Endodermal cell (in vitro differentiated cells): ENCODE measurements at places on chromosomes 2 and 18.

DNA sequence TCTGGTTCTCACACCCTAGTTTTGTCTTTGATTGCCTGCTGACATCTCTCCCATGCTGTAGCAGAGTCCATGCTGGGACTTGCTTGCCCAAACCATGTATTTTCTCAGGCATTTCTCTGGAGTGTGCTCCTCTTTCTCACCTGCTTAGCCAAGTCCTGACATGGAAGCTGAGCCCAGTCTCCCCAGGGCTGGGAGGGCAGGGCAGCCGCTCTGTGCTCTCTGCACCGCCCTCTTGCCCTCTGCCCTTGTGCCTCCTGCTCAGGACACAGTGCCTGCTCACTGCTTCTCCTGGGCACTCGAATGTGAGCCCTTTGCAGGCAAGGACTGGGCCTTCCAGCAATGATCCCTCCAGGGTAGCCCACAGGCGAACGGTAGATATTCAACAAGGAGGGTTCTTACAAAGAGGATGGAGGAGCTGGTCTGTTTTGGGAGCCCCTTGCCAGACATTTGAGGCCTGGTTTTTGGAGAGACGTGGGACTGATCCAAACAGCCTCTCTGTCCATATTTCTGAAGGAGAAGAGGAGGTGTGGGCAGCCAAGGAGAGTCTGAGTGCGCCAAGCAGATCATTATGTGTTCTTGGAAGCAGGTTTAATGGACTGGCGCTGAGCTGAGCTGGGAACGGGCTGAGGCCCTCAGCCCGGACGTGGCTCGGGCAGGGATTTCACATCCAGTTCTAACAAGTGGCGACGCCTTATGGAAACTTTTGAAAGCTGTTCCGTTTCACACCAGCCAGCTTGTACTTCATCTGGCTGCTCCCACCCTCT is 4.0 kb downstream of the SLC14A2 start:
- no peak for DNase-seq

DNA sequence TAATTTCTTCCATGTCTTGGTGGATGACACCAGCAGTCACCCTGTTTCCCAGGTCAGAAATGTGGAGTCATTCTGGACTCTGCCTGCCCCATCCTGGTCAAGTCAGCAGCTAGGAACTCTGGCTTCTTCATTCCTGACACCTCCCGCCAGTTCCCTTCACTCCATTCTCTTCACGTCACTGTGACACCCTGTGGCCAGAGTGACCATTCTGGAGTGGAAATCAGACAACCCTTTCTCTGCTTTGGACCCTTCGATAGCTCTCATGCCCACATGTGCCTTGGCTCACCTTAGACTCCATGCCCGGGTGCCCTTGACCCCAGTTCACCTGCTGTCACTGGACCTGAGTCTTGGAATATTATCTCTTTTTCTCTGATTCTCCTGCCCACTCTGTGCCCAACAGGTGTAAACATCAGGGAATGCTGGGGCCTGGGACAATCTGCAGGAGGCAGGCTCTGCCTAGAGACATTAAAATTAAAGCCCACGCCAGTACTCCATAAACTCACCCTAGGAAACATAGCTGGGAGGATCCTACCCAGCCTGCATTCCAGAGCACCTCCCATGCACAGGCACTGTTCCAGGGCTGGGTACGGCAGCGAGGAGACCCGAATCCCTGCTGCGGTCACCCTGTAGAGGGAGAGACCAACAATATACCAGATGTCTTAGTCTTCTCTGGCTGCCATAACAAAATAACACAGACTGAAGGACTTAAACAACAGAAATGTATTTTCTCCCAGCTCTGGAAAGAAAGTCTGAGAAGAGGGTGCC is 41.1 kb upstream of the FAHD2A start:
- peak; percentile 23 for DNase-seq

- DNase-seq, result no peak
Measured at GRCh38 chr2:29108225-29108624, 7.0 kb upstream of the CLIP4 start.

DNA sequence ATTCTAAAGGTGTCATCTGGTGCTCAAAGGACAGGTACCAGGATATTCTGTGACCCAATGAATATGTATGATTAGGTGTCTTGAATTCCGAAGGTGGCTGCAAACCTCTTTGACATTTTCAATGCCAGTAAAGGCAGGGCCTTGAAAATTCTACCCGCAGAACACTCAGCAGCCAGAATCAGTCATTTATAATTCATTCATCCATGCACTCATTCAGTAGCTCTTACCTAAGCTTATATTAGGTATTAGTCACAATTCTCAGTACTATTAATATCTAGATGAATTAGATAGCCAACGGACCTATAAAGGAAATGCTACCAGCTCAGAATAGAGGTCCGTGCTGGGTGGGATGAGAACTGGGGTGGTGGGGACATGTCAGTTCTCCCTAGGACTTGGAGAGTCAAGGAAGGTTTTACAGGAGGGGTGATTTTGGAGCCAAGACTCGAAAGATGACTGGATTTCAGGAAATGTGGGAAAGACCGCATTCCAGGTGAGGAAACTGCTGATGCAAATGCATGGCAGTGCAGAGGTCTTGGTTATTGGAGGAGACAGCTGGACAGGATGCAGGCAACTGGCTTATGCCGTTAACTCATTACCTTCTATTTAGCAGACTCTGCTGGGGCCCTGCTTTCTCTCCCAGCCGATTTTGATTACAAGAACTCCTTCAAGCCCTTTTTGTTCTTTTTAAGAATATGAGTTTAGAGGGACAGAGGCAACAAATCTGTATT is 7.2 kb downstream of the TRIB2 start:
- DNase-seq, result no peak

DNA sequence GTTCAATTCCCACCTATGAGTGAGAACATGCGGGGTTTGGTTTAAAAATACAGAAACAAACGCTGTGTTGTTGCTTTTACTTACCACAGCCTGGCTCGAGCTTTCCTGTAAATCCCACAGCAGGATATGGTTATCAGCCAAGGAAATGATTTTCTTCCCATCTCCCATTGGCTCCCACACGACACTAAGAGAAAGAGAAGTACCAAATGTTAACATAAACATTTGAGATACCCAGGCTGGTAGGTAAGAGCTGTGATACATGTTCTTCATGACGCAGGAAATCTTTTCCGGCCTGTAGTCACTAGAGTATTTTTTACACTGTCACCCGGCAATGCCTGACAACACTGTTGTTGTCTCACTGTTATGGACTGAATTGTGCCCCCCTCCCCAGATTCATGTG is 163.6 kb downstream of the EIPR1 start:
- DNase-seq, result peak; percentile 17

- no peak for DNase-seq
Measured at GRCh38 chr2:22821458-22821857, 563.5 kb upstream of the KLHL29 start.

GRCh38 chr2:62938126-62938525 is 112.5 kb upstream of the OTX1 start:
- no peak for DNase-seq

- no peak for DNase-seq
Measured at GRCh38 chr2:46545015-46545839, 65.9 kb downstream of the TMEM247 start.

DNA sequence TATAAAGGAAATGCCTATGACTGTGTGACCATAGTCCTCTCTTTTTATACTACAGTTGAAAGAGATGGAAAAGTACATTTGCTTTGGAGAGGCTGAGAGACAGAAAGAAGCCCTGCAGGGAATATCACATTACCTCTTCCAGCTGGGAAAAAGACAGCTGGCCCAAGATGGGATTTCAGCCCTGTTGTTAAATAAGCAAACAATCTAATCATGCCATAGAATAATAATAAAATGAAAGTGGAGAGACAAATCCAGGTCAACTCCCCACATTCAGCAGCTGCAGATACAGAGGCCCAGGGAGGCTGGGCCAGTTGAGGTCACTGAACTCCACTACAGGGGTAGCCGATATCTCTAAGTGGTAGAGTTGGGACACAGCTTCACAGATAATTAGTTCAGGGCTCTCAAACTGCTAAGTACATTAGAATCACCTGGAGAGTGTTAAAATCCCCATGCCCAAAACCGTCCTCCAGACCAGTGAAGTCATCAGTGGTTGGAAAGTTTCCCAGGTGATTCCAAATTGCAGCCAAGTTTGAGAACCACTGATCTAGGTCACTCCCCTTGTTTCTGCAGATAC is 81.9 kb downstream of the MOGAT1 start:
- DNase-seq, result no peak

DNA sequence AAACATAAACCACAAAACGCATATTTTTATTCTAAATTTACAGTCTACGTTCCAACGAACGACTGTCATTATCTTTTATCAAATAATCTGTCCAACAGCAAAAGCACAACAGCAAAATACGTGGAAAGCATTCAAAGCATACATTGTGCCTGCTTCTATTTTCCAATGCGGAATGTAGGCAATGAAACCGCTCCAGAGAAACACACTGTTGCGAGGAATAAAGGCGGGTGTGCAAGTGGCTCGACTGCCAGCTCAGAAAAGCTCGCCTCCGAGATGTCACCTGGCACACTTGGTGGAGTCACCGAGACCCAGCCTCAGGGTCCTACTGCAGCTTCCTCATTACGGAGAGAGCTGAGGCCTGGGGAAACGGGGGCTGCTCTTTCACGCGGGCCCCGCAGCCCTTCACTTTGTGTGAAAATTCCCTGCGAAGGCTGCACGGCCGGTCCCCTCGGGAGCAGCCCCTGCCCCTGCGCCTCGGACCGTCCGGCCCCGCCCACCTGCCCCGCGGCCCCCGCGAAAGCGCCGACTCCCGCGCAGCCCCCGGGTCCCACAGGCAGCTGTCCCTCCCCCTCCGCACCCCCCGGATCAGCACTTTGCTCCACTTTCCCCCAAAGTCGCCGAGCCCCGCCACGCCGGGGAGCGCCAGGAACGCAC is 752 bp downstream of the MGAT4A start:
- peak; percentile 69 for DNase-seq

GRCh38 chr18:55166260-55166598 is 207.0 kb upstream of the CCDC68 start:
- no peak for DNase-seq

DNA sequence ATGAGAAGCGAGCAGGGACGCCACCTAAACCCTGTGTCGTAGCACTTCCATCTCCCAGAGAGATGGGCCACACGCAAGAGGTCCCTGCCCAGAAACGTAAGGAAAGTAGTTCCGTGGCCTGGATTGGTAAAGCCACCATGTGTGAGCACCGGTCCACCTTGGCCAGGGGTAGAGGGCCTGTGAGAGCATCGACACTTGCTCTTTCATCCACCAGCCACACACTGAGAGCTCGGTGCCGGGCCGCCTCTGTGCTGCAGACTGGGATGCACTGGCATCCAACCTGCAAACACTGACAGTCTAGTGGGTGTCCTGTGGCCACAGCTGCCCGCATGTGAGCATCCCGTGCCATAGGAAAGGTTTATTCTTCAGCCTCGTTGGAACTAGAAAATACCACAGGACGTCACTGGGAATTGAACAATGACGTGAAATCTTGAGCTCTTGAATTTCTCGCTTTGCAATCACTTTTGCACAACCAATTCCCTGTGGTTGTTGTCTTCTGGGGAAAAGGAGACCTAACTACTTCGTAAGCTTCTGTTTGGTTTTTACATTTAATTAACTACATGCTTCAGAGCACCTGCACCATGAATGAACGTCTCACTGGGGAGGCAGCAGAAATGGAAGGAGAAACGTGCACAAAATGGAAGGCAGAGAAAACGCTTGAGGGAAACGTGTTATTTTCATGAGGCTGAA is 212.0 kb upstream of the RAB6C start:
- peak; percentile 38 for DNase-seq

DNA sequence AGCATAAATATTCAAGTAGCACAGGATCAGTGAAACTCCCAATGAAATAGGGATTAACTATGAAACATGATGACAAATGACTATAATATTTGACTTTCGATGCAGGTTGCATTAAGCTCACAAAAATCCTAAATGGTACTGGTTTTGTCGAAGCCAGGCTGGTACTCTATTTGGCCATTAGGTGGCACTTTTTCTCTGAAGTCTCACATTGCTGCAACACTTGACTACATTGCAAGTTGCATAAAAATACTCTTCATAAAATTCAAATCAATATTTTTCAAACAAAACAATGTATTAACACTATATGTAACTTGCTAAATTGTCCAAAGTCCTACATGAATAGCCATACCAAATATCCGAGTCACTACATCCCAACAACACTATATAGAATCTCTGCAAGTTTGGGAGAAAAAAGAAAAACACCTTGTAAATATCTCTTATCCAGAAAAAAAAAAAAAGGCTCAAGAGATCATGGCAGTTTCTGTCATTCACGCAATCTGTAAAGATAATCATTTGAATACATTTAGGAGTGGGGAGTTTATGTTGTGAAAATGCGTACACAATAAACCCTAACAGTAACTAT is 9.5 kb downstream of the RTTN start:
- DNase-seq, result peak; percentile 47

DNA sequence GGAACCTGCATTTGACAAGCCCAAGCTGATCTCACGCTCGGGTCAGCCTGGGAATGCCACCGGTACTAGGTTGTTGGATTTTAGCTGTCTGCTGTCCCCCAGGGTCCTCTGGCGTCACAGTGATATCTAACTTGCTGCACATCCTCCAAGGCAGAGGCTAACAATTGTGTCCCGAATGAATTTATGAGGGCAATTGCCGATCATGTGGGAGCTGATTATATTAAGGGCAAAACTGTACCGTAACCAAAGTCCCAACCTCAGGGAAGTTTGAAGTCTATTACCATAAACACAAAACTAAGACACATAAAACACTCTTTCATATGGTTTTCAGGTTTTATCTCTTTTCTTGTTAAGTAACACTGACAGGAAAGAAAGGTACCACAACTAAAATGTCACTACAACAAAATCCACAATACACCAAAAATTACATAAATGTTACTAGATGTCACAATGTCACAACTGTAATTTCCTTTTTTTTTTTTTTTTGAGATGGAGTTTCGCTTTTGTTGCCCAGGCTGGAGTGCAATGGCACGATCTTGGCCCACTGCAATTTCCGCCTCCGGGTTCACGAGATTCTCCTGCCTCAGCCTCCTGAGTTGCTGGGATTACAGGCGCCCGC is 6.7 kb downstream of the UXS1 start:
- no peak for DNase-seq
